Lower lobe of right lung (tissue), 2 donors: ENCODE measurements at places on chromosomes 1 and 21. TPM values are rescaled to one million over a fixed set of nuclear protein-coding genes. Genes with fewer than 3 reads are reported as not detected.

The NPHS2 gene
- not detected for total RNA-seq

The CSF3R gene
- total RNA-seq, result 214 TPM

The TAF1A gene
- 9.7 TPM for total RNA-seq

The GSTM3 gene
- total RNA-seq, result 18.5 TPM

The ETV3L gene
- not detected for total RNA-seq

The ERICH3 gene
- 8.1 TPM for total RNA-seq
